Cardiac atrium fibroblast (primary cell): ENCODE measurements at places on chromosomes 2 and 18. TPM values are rescaled to one million over a fixed set of nuclear protein-coding genes. Genes with fewer than 3 reads are reported as not detected.

The SLC9A4 gene
- total RNA-seq, result not detected in 2 replicates

The RGPD3 gene
- total RNA-seq, result 0.32 and 0.90 TPM in 2 replicates

The SIX3 gene
- not detected in 2 replicates for total RNA-seq

The SLC5A7 gene
- not detected in 2 replicates for total RNA-seq

The SAG gene
- total RNA-seq, result not detected in 2 replicates

The PROKR1 gene
- total RNA-seq, result not detected in 2 replicates

The CDH2 gene
- total RNA-seq, result 23.8 and 47.6 TPM in 2 replicates

The REG3A gene
- total RNA-seq, result not detected in 2 replicates

The CTNNA2 gene
- not detected in 2 replicates for total RNA-seq

The CRYGC gene
- not detected in 2 replicates for total RNA-seq

The CFLAR gene
- 48.2 and 59.9 TPM in 2 replicates for total RNA-seq

The MAL gene
- total RNA-seq, result not detected in 2 replicates

The PELI1 gene
- total RNA-seq, result 12.5 and 14.1 TPM in 2 replicates

The SMYD1 gene
- total RNA-seq, result not detected in 2 replicates

The GALR1 gene
- total RNA-seq, result not detected in 2 replicates

The EMX1 gene
- total RNA-seq, result not detected in 2 replicates

The UGT1A5 gene
- total RNA-seq, result not detected in 2 replicates

The PRKAG3 gene
- total RNA-seq, result not detected in 2 replicates

The APLF gene
- total RNA-seq, result 1.3 and 2.3 TPM in 2 replicates
